ENCODE measurements at places on chromosomes 5 and 9.
A peak's percentile ranks its signal among the peaks of the same experiment; 100 is the strongest.

GRCh38 chr9:32344551-32345182 lies 39.8 kb upstream of the ACO1 start:
- peak; percentile 33 for DNase-seq

DNA sequence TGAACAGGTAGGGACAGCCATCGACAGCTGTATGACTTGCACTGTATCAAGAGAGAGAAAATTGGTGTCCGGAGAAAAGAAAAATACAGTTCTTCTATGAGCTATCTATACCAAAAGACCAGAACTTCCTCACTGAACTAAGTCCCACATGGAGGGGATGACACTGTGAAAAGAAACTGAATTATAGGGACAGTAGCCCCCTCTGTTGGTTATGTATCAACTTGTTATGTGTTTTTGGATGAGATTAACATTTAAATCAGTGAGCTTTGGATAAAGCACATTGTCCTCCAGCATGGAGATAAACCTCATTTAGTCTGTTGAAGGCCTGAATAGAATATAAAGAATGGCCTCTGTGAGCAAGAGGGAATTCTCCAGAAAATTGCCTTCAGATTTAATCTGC lies 176.6 kb upstream of the SH3GL2 start:
- peak; percentile 84 for DNase-seq

- no peak for DNase-seq
These were observed 125.1 kb downstream of the ESM1 start for GRCh38 chr5:54860321-54860720.

GRCh38 chr9:112970939-112971338 lies 41.1 kb downstream of the ZNF883 start:
- peak; percentile 1 for DNase-seq

- DNase-seq: no peak
These were observed 67.8 kb downstream of the RASGEF1C start for GRCh38 chr5:180141068-180141660.

DNA sequence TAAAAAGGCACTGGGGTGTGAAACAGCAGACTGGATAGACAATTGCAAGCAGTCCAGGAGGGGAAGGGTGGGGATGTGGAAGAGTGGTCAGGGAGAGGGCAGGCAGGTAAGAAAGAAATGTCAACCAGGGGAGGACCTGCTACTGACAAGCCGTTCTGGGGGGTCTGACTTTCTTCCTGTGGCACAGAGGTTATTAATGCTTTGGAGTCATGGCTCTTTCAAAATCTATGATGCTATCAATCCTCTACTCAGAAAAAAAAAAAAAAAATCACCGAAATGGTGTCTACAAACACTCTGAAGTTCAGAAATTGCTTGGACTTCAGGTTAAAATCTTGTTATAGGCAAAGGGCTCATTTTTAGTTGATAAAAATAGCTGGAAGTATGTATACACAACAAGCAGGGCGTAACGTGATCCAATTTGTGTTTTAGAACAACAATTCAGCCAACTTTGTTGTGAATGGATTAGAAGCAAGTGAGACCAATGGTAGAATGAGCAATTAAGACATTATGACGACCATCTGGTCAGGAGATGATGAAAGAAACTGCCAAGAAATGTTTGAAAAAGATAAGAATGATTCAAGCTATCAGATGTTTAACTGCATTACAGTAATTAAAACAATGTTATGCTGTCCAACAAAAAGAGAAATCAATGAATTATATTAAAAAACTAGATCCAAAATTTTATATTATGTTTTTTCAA lies 255.2 kb downstream of the DEPDC1B start:
- no peak for DNase-seq

GRCh38 chr9:100125910-100126309 lies 26.9 kb downstream of the INVS start:
- DNase-seq: no peak

GRCh38 chr5:57176350-57176857 lies 2.5 kb downstream of the GPBP1 start:
- no peak for DNase-seq

- no peak for DNase-seq
These were observed 1.1 kb downstream of the NIPAL4 start for GRCh38 chr5:157460921-157461792.

GRCh38 chr5:176812269-176813259 lies 2.2 kb downstream of the UNC5A start:
- DNase-seq: peak; percentile 57

DNA sequence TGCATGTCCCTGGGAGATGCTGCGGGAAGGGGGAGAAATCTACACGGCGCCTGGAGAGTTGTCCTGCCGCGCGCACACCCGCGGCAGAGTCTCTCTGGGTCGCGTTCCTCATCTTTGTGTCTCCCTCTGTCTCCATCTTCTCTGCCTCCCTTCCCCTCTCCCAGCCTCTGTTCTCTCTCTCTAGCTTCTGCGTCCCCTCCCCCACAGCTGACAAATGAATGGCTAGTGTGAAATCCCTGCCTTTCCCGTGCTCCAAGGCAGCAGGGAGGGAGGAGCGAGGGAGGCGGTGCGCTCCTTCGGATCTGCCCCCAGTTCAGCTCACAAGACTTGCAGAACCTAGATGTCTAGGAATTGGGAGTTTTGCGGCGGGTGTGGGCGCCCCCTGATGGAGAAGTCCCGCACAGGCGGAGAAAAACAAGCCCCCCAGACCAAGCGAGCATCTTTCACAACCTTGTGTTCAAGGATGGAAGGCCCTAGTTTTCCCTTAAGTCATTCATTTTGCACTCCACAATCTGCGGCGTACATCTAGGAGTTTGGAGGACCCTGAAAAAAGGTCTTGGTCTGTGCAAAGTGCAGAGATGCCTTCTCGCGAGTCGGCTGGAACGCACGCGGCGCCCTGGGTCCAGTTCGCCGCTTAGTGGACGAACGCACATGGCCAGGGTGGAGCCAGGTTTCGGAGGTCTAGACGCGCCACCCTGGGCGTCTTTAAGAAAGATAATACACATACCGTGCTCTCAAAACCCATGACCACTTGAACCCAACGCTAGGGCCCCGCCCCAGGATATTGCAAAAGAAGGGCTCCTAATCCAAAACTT lies 2.0 kb downstream of the VCAN start:
- peak; percentile 70 for DNase-seq

GRCh38 chr5:137236849-137237507 lies 262.1 kb downstream of the SPOCK1 start:
- DNase-seq: no peak

DNA sequence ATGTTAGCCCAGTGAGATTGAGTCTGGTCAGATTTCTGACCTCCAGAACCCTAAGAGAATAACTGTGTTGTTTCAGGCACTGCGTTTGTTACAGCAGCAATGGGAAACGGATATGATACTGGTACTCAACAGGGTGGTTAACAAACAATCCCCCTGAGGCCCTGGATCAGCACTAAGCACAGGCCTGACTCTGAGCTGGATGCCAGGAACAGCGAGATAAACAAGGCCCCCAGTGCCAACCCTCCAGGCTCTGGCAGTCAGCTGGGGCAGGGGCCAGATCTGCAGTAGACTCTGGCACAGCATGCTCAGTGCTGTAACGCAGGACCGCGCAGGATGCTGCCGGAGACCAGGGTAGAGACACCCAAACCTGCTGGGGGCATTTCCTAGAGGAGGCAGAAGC lies 22.1 kb downstream of the CPLX2 start:
- no peak for DNase-seq

GRCh38 chr9:78143281-78144007 lies 92.4 kb upstream of the CEP78 start:
- no peak for DNase-seq

DNA sequence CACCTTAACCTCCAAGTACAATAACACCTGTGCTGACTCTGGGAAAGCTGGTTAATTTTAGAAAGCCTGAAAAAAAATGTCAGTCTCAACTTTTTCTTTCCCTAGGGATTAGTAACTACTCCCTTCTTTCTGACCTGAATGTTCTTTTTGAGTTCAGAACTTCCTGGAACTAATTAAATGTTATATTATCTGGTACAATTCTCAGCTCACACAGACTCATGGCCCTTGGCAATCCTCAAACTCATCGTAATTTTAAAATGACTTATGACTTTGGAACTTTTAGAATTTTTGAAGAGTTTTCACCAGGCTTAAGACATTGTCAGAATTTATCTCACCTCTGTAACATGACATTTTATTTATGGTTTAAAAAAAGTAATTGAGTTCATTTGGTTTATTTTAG lies 315.0 kb downstream of the FER start:
- DNase-seq: no peak

GRCh38 chr9:104997536-104997935 lies 69.6 kb upstream of the ABCA1 start:
- DNase-seq: no peak

DNA sequence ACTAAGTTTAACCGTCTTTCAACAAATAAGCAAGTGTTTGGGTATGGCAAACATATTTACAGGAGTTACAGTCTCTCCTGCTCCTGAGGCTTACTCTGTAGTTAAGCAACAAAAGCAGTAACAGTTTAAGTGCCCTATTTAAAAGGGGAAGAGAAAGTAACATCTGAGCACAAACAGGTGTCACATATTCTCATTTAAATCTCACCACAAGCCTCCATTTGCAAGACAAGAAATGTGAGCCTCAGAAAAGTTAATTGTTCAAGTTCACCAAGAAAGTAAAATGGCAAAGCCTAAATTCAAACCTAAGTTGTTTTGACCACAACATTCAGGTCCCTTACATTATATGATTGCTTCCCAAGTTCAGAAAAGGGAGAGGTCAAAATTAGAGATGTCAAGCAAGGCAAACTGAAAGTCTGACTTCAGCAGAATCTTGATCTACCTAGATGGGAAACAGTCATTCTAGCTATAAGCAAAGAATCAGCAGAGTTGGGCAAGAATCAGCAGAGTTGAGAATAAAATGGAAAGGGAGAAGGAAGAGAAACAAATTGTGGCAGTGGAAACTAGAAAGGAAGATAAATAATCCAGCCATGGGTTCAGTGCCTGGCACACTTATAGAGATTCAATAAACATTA lies 93.4 kb downstream of the STRBP start:
- peak; percentile 24 for DNase-seq

Data from NB4 (cell line).